ENCODE measurements at places on chromosomes 13 and 19.

- no peak for DNase-seq
These were observed 5.8 kb downstream of the MLLT1 start for GRCh38 chr19:6273701-6274601.

DNA sequence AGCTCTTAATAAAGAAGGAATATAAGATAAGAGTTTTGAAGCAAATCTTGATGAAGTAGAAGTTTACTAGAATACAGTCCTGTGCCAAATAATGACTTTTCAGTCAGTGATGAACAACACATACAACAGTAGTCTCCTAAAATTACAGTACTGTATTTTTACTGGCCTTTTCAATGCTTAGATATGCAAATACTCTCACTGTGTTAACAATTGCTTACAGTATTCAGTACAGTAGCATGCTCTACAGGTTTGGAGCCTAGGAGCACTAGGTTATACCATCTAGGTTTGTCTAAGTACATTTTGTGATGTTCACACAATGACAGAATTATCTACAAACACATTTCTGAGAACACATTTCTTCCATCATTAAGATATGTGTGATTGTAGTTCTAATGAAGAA is 316.7 kb upstream of the KLHL1 start:
- no peak for DNase-seq

GRCh38 chr19:14616407-14616806 is 33.5 kb downstream of the CLEC17A start:
- no peak for DNase-seq

DNA sequence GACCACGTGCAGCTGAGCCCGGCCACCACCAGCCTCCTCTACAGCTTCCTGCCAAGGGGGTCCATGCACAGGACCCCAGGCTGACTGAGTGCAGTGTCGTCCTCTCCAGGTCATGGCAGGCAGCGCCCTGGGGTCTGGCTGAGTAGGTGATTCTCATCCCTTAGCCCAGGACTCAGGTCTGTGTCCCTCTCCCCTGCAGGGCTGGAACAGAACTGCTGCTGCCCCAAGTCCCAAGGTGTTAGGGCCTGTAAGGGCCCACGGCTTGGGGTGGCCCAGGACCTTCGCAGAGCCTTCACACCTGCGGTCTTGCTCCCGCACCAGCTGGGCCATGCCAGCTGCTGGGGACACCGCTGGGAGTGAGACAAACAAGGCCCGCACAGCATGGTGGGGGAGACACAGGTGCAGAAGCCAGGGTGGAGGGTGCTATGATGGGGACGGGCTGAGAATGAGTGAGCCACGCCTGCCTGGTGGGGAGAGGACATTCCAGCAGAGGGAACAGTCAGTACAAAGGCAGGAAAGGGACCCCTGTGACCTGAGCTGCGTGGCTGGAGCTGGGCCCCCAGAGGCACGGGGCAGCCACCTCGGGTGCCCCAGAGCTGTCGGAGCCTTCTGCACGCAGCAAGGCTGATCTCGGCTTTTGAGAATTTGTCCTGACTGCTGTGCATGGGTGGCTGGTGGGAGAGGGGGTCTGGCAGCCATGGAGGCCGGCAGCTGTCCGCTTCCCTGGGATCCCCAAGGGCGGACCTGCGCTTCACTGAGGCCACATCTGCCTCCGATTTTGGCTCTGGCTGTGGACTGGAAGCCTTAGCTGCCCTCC is 11.9 kb downstream of the PLEKHF1 start:
- no peak for DNase-seq

DNA sequence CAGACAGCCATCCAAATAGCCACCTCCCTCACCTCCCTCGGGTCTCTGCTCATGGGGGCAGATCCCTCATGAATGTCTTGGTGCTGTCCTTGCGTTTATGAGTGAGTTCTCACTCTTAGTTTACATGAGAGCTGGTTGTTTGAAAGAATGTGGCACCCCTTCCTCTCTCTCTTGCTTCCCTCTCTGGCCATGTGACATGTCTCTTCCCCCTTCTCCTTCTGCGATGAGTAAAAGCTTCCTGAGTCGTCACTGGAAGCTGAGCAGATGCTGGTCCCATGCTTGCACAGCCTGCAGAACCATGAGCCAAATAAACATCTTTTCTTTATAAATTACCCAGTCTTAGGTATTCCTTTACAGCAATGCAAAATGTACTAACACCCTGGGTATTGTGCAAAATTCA is 208.7 kb downstream of the LACC1 start:
- DNase-seq: no peak

- DNase-seq: no peak
These were observed 6.2 kb downstream of the MRPL4 start for GRCh38 chr19:10258080-10258710.

- DNase-seq: no peak
These were observed 3.1 kb downstream of the SHISA2 start for GRCh38 chr13:26048741-26049140.

GRCh38 chr13:74731731-74732130 is 597.5 kb upstream of the KLF12 start:
- no peak for DNase-seq

DNA sequence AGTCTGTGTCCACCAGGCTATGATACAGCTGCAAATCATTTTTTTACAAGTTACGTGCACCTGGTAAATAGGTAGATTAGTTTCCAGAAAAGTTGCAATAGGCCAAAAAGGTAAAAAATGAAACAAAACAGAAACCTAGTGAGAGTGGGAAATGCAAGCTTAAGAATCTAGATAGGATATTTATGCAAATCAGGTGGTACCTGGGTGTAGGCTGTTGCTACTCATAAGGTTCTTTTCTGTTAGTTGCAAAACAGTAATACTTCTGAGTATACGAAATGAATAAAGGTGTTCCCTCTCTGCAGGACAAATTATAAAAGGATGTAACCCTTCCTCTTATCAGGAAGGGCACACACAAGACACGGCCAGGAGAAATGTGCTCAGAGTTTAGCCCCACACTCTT is 97.9 kb downstream of the UGGT2 start:
- DNase-seq: no peak

DNA sequence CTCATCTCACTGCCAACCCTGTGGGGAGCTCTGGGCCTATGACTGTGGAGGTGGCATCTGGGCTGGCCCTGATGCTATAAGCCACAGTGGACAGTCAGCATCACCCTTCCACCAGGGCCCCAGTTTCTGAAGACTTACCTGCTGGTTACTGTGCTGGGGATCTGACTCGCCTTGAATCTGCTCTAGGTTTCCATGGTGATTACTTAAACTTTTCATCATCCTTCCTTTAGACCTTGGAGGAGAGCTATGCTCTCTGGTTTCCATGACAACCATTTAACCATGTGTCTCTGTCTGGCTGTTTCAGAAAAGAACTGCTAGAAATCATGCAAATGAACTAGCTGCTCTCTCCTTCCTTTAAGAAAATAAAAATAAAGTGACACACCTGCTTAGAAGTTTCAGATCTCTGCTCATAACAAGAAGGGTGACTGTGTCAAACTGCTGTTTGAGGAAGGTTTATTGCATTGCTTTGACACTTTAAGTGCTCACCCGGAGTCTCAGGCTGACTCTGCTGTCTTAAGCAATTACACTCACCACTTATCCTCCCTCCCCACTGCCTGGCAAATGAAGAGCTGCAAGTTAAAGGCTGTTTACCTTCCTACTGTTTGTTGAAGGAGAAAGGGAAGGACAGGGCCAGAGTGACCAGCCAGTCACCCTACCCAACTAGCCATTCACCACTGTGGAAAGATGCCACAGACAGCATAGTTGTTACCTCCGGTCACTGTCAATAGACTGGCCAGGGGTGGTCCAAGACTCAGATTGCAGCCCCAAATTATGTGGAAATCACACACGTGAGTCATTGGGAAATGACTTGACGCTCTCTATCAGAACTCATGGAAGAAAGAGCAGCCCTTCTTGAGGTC is 87.6 kb downstream of the HSPH1 start:
- peak; percentile 57 for DNase-seq

DNA sequence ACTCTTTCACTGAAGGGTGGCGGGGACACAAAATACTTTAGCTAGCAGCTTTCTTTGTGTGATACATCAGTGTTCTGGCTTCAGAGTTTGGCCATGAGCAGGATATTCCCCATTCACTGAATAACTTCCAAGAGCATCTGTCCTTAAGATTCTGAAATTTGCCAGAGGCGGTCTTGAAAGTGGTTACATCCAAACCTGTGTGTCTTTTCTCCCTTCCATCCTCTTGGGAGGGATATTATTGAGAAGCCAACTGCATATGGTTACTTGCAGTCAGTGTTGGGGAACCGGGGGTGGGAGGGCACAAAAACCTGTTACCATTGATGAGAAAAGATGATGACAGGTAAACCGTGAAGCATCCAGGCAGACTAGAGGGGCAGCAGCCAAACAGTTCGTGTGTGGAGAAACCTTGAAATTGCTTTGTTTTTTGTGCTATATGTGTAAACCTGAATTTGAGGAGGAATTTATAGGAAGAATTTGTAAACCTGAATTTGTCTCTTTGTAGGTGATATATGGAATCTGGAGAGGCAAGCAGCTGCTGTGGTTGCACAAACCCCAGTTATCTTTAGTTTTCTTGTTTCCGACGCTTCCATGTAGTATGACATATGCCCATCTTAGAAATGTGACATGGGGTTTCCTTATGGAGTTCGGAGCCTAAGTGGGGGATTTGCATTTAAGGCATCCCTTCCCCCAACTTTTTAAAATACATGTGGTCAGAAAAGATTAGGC is 104.8 kb downstream of the WDFY2 start:
- DNase-seq: no peak

DNA sequence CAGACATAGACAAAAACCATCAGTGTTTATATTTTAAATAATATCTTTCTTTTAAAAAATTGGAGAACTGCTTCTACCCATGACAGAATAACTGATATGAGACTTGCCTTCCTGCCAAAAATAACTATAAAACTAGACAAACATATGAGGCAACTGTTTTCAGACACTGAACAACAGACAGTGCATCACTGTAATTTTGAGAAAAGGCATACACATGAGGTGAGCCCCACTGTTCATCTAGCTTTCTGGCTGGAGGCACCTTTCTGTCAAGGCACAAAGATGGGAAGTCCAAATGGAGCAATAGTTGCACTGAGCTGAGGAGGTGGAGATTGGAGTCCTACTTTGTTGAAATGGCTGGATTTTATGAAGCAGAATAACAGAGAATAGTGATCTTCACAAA is 71.9 kb upstream of the ZNF507 start:
- DNase-seq: no peak

DNA sequence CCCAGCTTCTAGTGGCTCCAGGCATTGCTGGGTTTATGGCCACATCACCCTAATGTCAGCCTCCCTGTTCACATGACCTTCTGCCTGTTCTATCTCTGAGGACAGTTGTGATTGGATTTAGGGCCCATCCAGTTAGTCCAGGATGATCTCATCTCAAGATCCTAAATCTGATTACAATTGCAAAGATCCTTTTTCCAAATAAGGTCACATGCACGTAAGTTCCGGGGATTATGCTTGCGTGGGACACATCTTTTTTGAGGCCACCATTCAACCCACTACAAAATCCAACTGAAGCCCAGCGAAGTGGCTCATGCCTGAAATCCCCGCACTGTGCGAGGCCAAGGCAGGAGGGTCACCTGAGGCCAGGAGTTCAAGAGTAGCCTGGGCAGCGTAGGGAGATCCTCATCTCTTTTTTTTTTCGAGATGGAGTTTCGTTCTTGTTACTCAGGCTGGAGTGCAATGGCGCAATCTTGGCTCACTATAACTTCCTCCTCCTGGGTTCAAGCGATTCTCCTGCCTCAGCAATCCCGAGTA is 12.3 kb downstream of the PLD3 start:
- DNase-seq: no peak

DNA sequence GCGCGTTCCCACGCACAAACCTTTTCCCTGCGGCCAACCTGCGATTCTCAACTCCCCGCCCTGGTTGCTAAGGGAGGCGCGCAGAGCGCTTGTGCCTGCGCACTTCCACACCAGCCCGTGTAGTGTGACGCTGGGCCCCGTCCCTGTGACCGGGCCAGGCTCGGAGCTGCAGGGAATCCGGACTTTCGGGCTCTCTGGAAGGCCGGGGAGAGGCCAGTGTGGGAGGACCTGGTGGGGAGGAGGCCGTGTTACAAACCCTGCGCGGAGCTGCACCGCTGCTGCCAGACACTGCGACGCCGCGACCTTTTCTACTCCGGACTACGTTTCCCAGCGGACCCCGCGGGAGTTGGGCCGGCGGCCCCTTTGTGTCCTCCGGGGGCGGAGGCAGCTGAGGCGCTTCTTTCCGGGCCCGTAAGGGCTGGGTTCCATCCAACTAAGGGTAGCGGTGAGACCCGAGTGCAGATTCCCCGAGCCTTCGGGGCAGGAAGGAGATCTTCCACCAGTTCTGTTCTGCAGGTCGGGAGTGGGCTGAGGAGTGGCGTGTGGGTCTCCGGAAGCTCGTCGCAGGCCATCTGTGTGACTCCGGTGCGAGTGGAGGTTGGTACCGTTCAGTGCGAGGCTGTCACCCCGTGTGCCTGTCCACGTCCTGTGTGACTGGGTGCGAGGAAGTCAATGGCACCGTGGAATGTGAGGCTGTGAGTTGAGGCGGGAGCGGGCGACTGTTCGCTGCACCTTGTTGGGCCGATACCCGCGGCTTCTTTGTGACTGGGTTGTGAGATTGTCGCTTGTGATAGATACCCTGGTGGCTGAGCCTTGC is at the start of gene ZNF570:
ZNF570 (plus strand) TSS at position 396 of the 817 bp plus-strand sequence. CDS start 999 bp downstream, outside the sequence.
- DNase-seq: peak; percentile 90

- no peak for DNase-seq
These were observed 364.3 kb downstream of the KCNRG start for GRCh38 chr13:50379584-50379983.

DNA sequence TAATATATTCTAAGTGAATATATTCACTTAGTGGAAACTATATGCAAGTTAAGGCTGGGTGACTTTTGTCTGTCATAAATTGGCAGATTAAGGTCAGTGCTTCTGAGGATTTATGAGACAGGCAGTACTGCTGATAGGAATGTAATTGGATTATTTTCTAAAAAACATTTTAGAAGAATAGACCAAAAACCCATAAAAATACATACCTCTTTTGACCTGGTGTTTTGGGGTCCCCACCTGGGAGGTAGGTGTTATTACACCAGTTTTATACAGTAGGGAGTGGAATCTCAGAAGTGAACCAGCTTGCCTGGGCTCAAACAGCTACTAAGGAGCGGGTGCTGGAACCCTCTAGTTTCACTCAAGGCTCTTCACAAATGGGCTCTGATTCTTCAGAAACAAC is 25.3 kb downstream of the COG3 start:
- DNase-seq: no peak

DNA sequence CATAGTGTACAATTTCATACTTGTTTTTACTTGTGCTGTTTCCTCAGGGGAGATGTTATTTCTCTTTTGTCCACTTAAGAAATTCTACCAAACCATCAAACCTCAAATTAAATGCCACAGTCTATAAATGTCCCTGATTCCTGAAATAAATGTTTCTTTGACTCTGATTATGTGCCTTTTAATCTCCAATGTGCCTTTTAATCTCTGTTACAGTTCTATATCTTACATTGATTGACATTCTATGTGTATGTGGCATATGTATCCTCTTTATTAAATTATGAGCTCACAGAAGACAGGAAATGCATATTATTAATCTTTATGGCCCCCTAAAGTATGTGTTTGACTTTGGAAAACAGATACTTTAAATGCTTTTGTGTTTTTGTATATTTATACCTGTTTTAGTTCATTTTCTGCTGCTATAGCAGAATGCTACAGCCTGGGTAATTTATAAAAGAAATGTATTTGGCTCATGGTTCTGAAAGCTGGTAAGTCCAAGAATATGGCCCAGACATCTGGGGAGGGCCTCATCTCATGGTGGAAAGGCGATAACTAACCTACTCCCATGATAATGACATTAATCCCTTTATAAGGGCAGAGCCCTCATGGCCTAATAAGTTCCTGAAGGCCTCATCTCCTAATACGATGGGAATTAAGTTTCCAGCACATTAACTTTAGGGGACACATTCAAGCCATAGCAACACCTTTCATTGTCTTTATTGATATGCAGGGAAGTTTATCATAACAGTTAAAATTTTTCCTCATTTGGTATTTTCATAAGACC is 403.9 kb downstream of the LIG4 start:
- DNase-seq: no peak

GRCh38 chr13:76886005-76886291 is 257 bp downstream of the KCTD12 start:
- DNase-seq: no peak

Data from stimulated activated CD8-positive, alpha-beta memory T cell treated with anti-CD3 and anti-CD28 coated beads, Interleukin-4, amount 100 ng/mL, for 48 hours (primary cell).